ENCODE measurements at places on chromosomes 12 and 14. TPM values are rescaled to one million over a fixed set of nuclear protein-coding genes. Genes with fewer than 3 reads are reported as not detected.

IGF1 gene
- 193 TPM for total RNA-seq

KLRK1 gene
- total RNA-seq: 1.9 TPM

CLEC12A gene
- 3.6 TPM for total RNA-seq

GRCh38 chr14:69880893-69881292 lies 1.7 kb downstream of the SMOC1 start:
- no peak overlapping the region for H3K4me3 ChIP-seq
- no peaks in the 10 kb centered on the region for H3K36me3 ChIP-seq
- DNase-seq: no peak

DNA sequence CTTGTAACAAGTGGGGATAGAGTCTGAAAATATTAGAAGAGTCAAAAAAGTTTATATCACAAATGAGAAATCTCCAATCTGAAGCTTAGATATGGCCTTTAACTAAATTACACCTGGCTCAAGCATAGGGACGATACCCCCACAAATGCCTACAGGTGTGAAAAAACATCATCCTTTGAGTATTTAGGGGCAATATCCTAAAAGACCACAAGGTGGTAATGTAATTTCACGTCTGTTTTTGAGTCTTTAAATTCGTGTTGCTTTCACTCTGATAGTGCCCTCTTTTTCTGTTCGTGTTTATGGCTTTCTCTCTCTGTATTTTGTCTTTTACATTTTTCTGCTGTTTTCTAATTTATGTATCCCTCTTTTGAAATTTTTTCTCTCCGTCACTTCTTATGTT lies 84.3 kb downstream of the ETNK1 start:
- H3K4me1 ChIP-seq: no peaks in the 10 kb centered on the region
- peak overlapping the region; percentile 34 for H3K4me3 ChIP-seq
